NCI-H1417 (cell line): ENCODE measurements at places on chromosomes 6 and 20.

DNA sequence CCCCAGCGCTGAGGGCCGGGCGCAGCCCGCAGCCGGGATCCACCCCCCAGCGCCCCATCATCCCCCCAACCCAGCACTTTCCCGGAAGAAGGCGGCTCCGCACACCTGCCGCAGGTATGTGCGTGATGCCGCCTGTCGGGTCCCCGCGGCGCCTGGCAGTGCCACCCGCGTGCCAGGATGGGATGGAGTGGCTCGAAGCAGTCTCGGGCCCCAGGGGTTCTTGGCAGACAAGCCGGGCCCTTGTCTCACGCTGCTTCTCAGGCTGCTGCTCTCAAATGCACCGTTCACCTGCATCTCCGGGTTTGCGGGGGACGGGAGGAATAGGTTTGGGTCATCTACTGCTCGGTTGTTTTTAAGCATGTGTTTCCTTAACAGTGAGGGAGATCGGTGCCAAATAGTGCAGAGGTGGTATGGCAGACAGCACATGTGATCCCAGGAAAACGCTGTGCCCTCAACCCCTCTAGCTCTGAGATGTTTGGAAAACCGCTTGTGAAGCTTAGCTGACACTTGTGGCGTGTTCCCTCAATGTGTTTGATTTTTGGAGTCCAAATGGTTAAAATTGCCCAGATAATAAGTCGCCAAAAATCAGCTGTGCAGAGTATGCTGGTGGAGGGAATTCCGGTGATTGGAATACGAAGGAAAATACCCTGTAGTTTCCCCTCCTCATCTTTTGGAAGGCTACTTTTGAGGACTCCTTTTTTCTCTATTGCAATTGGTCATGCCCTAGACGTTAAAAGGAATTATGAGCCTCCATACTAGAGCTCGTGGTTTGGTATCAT lies 926 bp downstream of the MYLIP start:
- peak; percentile 79 for DNase-seq

DNA sequence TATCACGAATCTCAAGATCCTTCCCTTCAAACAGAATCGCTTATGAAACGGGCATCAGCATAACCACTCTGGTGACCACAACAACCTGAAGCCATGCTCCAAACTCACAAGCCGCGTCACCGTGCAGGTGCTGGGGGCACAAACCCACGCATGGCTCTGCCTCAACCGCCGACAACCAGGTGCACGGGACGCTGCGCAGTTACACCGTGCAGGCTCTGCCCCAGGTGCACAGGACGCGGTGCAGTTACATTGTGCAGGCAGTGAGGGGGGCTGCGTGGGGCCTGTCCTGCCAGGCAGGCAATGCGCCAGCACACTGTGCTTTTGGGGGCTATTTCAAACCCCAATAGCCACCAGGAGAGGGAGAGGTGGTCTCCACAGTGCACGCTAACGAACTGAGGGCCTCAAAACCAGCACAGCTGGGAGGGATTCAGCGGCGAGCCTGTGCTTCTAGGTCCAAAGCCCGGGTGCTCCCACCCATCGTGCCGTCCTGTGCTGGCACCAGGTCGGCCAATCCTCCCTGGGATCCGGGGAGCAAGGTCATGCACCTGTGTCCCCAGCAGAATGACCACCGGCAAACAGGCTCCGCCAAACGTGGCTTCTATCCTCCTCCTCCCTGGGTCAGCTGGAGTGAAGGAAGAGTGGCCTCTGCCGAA lies 35.8 kb downstream of the ZBTB46 start:
- DNase-seq = no peak

GRCh38 chr20:63172726-63173125 lies 43.2 kb downstream of the YTHDF1 start:
- DNase-seq = no peak

- no peak for DNase-seq
Measured at GRCh38 chr6:34240329-34241248, 3.9 kb downstream of the HMGA1 start.

DNA sequence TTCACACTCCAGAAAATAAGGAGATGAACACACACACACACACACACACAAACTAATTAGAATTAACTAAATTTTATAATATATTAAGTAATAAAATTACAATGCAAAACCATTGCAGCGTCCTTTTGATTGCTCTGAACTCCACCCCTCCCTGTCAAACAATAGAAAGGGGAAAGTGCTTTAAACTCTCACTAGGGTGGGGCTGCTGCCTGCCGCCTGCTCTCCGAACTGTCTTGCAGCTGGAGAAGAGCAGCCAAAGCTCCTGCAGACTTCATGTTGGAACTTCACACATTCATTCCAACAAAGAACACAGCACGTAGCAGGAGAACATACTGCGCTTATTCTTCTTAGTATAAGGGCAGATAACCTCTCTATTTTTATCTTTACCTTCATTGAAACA lies 83.2 kb downstream of the GCLC start:
- DNase-seq = peak; percentile 37

- DNase-seq = no peak
Measured at GRCh38 chr6:13971303-13971702, 46.6 kb downstream of the RNF182 start.

GRCh38 chr20:9075264-9076095 lies 6.6 kb downstream of the PLCB4 start:
- DNase-seq = no peak

GRCh38 chr6:100998111-100998510 lies 117.0 kb upstream of the ASCC3 start:
- DNase-seq = no peak

GRCh38 chr6:159463119-159463829 lies 229.8 kb downstream of the SOD2 start:
- no peak for DNase-seq

DNA sequence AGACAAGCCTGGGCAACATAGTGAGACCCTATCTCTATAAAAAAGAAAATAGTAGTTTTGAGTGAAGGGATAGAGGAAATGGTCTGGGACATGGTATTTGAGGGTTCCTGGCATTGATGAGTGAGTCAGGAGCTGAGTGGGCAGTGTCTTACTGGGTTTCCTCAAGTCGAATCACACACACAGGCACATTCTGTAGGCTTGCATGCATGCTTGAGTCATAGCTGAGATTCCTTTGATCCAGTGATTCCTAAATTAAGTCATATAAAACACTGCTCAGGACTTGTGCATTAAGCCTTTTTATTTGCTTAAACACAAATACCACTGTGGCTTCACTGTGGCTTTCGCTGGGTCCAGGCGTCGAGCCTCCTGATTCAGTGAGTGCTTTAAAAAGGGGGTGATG lies 71.8 kb upstream of the TMEM181 start:
- DNase-seq = no peak

- DNase-seq = no peak
Measured at GRCh38 chr20:33531047-33531877, 41.4 kb downstream of the CBFA2T2 start.

DNA sequence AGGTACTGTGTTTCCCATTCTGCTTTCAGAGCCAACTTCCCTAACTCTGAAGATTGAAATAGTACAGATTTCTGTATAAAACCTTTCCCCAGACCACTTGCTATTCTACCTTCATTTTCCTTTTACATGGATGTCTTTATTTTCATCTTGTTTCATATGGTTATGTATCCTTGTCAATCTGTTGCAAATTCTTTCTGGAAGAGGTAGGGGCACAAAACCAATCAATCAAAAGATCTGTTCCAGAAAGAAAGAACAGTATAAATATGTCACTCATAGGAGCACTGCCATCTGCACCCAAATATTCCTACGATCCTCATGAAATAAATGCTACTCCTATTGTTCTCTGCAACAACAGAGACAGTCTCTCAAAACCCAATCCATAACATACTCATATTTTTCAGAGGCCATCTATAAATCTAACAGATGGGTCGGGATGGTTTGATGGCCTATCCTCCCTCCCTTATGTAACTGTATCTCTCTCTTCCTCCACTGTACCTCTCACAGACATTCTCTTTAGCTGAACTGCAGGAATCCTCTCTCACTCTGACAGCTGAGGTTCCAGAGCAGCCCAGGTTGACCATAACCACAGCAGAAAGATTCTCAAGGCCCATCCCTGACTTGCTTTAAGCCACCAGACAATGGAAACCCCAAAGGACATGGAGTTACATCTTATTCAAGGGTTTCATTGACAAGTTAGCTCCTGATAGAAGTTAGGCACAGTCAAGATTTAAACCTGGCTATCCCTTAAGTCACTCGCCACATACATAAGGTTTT lies 112.8 kb downstream of the ZMYND8 start:
- DNase-seq = no peak

GRCh38 chr20:61502433-61502832 lies 250.4 kb downstream of the CDH4 start:
- no peak for DNase-seq

GRCh38 chr6:26389349-26389894 lies 6.5 kb downstream of the BTN2A2 start:
- no peak for DNase-seq

GRCh38 chr20:34029415-34029814 lies 35.7 kb downstream of the RALY start:
- DNase-seq = no peak

- no peak for DNase-seq
Measured at GRCh38 chr6:145332011-145332410, 403.3 kb downstream of the EPM2A start.

GRCh38 chr20:33450867-33451266 lies 7.3 kb upstream of the SNTA1 start:
- DNase-seq = no peak

DNA sequence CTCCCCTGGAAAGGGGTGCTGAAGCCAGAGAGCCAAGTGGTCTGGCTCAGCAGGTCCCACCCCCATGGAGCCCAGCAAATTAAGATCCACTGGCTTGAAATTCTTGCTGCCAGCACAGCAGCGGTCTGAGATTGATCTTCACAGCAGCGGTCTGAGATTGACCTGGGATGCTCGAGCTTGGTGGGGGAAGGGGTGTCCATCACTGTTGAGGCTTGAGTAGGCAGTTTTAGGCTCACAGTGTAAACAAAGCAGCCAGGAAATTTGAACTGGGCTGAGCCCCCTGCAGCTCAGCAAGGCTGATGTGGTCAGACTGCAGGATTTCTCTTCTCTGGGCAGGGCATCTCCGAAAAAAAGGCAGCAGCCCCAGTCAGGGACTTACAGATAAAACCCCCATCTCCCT lies 41.3 kb upstream of the B3GAT2 start:
- no peak for DNase-seq

GRCh38 chr6:134938896-134939295 lies 11.0 kb downstream of the ALDH8A1 start:
- DNase-seq = peak; percentile 23

- no peak for DNase-seq
Measured at GRCh38 chr20:24407151-24407550, 62.3 kb upstream of the SYNDIG1 start.

DNA sequence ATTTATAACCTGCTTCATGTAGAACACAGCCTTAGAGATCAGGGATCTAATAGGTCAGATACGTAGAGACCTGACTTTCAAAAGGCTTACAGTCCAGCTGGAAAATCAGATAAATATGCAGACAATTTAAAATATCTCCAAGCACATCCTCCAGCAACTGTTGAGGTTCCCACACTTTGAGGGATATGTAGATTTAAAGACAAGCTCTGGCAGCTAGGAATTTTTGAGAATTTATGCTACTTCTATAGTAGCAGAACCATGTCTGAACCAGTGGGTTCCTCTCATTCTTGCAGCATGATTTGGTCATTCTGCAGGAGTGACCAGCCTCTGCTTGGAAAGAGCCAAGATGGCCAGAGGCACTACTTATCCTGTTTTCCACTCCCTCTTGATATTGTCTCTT lies 60.5 kb downstream of the CYB5R4 start:
- no peak for DNase-seq

- peak; percentile 73 for DNase-seq
Measured at GRCh38 chr6:112780498-112781096, 433.5 kb downstream of the RFPL4B start.

GRCh38 chr20:18265441-18265840 lies 22.9 kb upstream of the ZNF133 start:
- no peak for DNase-seq

DNA sequence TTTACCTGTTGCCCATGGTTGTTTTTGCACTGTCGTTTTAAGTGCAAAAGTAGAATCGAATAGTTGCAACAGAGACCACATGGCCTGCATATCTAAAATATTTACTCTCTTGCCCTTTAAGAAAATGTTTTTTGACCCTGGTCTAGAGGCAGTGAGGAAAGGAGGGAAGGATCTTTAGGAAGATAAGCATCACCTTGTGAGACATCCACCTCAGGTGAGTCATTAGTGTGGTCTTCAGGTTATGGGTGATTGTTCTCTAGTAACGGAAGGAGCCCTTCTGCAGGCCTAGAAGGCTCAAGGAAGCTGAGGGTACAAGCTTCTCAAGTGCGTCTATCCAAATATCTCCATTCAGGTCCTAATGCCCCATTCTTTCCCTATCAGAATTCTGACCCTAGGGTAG lies 6.6 kb upstream of the RAB44 start:
- no peak for DNase-seq

DNA sequence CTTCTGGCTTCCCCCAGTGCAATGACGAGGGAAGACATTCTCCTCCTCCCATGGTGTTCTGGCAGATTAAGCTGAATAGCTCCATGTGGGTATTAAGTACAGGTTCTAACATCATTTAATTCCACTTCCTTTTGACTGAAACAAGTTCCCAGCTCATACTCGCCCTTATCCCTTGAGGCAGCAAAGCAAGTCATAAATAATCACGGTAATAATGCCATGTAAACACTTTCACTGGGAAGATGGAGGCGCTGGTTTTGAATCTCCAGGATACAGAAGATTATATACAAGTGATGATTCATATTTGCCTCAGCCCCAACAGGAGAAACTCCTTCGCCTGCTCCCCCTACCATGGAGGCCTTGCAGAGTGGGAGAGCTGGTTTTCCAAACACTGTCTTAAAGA lies 141.3 kb downstream of the PXDC1 start:
- DNase-seq = peak; percentile 84

DNA sequence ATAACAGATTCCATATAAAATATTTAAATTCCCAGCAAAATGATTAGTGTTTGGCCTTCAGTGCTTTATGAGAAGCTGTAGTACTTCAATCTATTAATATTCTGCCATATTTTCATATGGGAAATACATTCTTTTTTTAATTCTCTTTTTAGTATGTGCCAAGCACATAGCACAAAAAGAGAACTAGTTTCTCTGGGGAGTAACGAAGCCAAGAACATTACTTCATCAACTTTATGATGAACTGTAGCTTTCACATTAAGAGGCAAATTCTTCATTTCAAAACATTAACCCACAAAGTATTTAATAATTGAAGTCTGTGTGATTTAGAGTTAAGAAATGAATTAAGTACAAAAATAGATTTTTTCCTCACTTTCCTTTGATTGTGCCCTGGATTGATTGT lies 281.0 kb upstream of the EYS start:
- no peak for DNase-seq

DNA sequence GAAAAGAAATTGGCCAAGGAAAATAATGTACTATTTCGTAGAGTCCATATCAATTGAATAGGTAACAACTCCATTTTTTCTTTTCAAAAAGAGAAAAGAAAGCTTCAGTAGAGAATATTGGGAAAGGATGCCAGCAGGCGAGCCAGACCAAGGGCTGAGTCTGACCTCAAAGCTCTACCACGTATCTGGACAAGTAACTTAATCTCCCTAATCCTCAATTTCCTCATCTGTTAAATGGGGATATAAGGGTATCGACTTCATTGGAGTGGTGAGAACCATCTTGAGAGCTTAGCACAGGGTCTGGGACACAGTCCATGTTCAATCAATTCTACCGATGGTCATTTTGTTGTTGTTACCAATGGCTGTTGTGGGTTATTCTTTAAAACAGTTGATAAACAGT lies 63.2 kb upstream of the TBC1D7 start:
- DNase-seq = no peak
